ENCODE measurements at places on chromosomes 3 and 15.

DNA sequence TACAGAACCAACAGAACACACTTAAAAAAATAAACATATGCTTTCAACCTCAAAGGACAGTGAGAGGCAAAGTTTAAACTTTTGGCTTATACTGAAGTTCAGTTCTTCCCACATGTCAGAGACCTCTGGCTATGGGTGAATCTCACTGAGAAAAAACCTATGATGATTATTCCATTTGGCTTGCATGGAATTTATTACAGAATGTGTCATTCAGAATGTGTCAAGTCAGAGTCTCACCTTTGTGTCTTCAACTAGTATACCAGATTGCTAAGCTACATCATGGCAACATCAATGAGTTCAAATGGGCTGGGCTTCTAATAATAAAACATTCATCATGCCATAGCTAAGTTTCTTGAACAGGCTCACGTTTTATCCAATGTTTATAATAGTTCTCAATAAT lies 987.0 kb downstream of the NTRK3 start:
- no peak for DNase-seq

GRCh38 chr3:41933154-41933676 lies 28.7 kb downstream of the ULK4 start:
- no peak for DNase-seq

DNA sequence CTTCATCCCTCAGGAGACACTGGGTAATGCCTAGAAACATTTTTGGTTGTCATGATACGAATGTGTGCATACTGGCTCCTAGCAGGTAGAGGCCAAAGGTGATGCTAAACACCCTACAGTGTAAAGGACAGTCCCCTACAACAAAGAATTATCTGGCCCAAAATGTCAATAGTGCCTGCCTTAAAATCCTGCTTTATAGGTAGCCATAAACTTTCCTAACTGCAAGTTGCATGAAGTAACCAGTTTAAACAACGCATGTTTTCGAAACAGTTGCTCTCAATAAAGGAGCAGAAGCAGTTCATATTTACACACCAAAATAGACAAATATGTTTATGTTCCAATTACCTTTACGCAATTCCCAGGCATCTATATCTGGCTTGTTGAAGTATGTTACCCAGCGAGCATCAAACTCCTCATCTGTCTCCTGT lies 9.1 kb downstream of the COX5A start:
- no peak for DNase-seq

- no peak for DNase-seq
These were observed 37.8 kb downstream of the LARS2 start for GRCh38 chr3:45426161-45426560.

- DNase-seq = no peak
These were observed 2.1 kb downstream of the SLC41A3 start for GRCh38 chr3:126081618-126082361.

GRCh38 chr3:152190636-152191183 lies 78.0 kb upstream of the MBNL1 start:
- DNase-seq = no peak

DNA sequence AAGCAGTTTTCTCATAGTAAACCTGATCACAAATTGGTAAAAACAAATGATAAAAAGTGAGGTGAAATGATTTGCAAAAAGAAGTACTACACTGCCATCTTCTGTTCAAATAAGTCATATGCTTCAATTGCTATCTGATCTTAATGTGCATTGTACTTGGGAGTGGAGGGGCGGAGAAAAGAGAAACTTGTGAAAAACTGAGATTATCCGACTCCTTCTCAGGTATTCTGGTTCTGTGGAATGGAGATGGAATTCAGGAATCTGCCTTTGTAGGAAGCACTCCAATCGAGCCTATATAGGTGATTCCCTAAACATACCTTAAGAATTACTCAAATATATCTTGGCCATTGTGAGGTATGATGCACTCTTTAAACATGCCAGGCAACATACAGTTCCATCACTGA lies 180.6 kb downstream of the CHL1 start:
- no peak for DNase-seq

GRCh38 chr15:38153781-38154180 lies 98.9 kb upstream of the SPRED1 start:
- DNase-seq = no peak

- DNase-seq = no peak
These were observed 235.6 kb upstream of the TGFBR2 start for GRCh38 chr3:30370681-30371271.

GRCh38 chr3:45985532-45986302 lies 9.9 kb downstream of the FYCO1 start:
- no peak for DNase-seq

- DNase-seq = no peak
These were observed 132.8 kb upstream of the SLC24A5 start for GRCh38 chr15:47987908-47988532.

GRCh38 chr3:32411442-32411841 lies 19.8 kb downstream of the CMTM7 start:
- no peak for DNase-seq

DNA sequence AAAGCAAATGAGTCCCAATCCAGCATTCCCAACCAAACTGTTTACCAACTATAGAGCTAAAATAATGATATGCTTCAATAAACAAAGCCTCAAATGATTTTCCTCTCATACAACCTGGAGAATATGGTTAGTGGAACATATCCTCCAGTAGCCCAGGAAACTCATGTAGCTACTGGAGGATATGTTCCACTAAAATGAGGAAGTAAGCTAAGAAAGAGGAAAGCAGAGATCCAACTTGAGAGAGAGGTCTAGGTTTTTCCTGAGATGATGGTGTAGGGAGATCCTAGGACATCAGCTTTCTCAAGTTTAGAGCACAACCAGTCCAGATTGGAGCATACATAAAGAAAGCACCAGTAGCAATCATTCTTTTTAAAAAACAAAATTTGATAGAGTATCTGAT lies 44.6 kb upstream of the SLC4A7 start:
- no peak for DNase-seq

DNA sequence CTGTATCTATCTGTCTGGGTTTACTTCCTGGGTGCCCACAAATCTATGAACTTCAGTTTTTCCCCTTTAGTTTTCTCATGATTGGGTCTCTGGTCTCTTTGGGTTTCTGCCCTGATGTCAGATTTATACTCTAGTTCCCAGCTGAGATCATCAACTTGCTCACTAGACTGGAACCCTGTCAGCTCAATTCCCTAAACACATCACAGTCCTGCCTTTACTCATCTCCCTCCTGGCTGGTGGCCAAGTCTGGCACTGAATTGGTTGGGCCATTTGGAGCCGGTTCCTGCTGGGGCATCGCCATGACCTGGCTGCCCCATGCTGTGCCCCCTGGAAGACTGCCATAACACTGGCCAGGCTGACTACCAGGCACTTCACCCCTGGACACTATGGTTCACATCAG lies 345.3 kb downstream of the CHST2 start:
- DNase-seq = no peak

- no peak for DNase-seq
These were observed 4.6 kb upstream of the KCTD6 start for GRCh38 chr3:58487140-58487886.
